ENCODE measurements at places on chromosomes 6 and 20.

GRCh38 chr20:51959066-51959542, 156.8 kb upstream of the SALL4 start:
- DNase-seq: no peak

GRCh38 chr6:168299541-168300511, 19.8 kb downstream of the DACT2 start:
- DNase-seq: no peak

DNA sequence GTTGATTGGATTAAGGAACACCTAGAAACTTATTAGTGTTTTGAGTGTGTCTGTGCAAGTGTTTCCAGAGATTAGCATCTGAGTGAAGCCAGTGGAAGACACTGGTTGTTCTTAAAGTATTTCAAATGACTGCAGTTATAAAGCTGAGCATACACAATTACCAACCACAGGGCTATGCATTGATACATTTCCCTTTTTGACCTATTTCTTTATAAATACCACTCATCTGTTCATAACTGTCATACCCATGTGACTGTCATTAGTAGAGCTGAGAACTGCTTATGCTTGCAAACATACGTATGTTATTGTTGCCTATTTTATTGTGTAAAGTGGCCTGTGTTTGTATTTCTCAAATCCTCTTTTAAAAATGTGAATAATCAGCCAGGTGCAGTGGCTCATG, 15.3 kb upstream of the ZC3H12D start:
- DNase-seq: no peak

- no peak for DNase-seq
These were observed 32.9 kb upstream of the SLC22A3 start for GRCh38 chr6:160315310-160315709.

- no peak for DNase-seq
These were observed 6.7 kb downstream of the ATG5 start for GRCh38 chr6:106318851-106319250.

DNA sequence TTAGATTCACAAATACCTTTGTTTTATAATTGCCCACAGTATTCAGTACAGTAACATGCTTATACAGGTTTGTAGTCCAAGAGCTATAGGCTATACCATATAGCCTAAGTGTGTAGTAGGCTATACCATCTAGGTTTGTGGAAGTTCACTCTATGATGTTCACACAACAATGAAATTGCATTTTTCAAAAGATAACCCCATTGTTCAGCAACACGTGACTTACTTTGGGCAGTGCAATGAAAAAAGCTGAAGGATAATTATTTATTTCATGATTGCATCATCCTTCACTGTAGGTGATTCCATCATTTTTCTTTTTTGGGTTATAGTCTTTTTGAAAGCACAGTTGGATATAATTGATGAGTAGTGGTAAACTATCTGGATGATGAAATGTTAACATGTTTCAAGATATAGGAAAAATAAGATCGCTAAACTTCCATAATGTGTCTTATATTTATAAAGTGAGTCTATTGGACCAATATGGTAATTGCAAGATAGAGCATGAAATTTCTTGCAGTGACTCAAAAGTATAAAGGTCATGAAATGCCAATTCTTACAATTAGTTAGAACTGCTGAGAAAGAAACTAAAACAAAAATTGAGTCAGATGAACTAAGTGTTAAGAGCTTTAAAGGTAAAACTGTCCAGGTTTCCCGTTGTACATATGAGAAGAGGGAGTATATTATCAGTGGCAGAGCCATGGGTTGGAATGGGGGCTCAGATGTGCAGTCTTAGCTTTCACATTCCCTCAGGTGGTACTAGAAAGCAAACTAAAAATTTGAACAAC, 164.4 kb downstream of the ZFAND3 start:
- no peak for DNase-seq

DNA sequence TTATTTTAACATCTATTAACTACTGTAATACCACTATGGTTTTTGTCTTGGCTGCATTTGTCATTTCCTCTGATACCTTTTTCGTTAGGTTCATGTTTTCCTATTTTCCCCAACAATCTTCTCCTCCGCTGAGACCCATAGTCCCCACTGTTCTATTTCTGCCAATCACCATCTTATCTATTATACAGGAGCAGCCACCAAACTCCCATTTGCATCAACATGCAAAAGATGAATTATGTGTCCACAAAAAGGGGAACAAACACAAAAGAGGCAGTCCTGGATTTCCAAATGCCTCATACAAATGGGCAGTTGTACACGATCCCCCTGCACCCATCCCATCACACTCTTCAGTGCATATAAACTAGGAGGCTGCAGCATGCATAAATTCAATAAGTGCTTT, 121.7 kb upstream of the MYLIP start:
- no peak for DNase-seq

- no peak for DNase-seq
These were observed 229.5 kb upstream of the FOXQ1 start for GRCh38 chr6:1082285-1082935.

- DNase-seq: no peak
These were observed 644.1 kb downstream of the UTRN start for GRCh38 chr6:144929262-144929661.

DNA sequence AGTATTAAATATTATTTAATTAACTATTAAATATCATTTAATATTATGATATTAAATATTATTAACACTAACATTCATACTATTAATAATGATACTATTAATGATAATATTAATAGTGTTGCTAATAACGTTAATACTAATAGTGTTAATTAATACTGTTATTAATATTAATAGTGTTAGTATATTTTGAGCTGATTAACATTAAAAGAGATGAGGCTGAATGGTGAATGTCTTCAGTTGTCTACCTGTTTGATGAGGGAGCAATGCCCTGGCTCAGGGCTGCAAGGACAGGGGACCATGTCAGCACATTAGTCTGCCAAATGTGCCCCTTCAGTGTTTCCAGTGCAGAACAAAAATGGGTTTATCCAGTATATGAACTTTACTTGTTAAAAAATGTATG, 96.6 kb upstream of the PLEKHG1 start:
- DNase-seq: no peak

DNA sequence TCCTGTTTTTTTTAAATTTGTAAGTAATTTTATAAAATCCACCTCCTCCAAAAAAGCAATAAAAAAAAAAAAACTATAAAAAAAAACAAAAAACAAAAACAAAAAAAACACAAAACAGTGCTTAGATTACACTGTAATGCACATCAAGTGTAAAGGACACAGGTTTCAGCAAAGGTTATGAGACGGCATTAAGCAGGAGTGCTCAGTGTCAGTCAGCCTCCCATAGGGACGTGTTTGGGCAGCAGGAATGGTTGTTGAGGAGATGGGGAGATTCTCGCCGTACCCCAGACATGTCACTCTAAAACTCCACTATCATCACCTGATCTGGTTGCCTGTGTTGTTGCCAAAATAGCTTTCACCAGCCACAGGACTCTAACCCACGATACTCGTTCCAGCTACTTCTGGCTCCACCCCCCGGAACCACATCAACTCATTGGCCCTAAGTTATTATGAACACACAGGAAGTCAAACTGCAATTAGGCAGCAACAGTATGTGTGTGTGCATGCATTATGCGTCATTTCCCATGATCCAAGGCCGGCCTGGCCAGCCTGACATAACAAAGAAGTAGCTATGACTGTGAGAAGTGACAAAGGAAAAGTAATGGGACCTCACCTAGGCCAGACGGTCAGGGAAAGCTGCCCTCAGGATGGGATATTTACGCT, 28.7 kb downstream of the ECT2L start:
- no peak for DNase-seq

- no peak for DNase-seq
These were observed 5.7 kb upstream of the RPS6KA2 start for GRCh38 chr6:166632731-166633130.
